ENCODE measurements at places on chromosomes 2 and 18.

GRCh38 chr18:46398625-46399024 is 258.4 kb downstream of the LOXHD1 start:
- no peak for DNase-seq

GRCh38 chr2:74379851-74380789 is at the start of gene DCTN1:
DCTN1 (minus strand) TSS chr2:74380311; CDS start chr2:74380037, 274 bp downstream.
- peak; percentile 31 for DNase-seq

- no peak for DNase-seq
These were observed 91.1 kb upstream of the CDH2 start for GRCh38 chr18:28267878-28268625.

- DNase-seq, result no peak
These were observed 300.8 kb downstream of the CNTNAP5 start for GRCh38 chr2:124325667-124326440.

DNA sequence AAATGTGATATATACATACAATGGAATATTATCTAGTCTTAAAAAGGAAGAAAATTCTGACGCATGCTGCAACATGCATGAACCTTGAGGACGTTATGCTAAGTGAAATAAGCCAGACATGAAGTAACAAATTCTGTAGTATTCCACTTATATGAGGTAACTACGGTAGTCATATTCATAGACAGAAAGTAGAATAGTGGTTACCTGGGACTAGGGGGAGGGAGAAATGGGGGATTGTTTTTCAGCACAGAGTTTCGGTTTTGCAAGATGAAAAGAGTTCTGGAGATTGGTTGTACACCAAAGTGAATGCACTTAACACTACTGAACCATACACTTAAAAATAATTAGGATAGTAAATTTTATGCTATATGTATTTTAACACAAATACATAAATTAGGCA is 215.9 kb upstream of the FBXO11 start:
- no peak for DNase-seq

GRCh38 chr2:30147715-30148610 is 1.2 kb downstream of the YPEL5 start:
- DNase-seq, result peak; percentile 77

GRCh38 chr18:61817086-61817485 is 75.7 kb downstream of the RNF152 start:
- DNase-seq, result no peak

GRCh38 chr18:74378179-74378682 is 62.6 kb downstream of the C18orf63 start:
- DNase-seq, result peak; percentile 42

DNA sequence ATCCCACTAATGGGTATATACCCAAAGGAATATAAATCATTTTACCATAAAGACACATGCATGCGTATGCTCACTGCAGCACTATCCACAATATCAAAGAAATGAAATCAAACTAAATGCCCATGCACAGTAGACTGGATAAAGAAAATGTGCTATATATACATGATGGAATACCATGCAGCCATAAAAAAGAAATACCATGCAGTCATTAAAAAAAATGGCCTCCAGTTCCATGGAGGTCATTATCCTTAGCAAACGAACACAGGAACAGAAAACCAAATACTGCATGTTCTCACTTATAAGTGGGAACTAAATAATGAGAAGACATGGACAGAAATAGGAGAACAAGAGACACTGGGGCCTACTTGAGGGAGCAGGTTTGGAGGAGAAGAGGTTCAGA is 53.6 kb upstream of the SERTAD2 start:
- no peak for DNase-seq

DNA sequence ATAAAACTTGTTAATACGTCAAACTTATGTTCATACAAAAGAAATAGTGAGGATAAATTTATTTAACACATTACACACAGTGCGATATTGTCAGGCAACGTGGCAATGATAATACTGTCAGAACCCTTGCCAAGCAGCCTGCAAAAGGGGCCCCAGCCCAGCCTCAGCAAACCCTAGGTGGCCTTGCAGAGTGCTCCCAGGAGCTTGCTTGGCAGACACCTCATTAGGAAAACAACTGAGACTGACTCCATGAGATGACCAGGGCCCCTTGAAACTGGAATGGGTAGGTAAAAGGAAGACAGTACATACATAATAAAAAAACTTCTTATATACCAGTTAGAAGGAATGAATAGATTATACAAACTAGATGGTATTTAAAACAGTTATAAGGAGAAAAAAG is 136.6 kb upstream of the EPC2 start:
- no peak for DNase-seq

DNA sequence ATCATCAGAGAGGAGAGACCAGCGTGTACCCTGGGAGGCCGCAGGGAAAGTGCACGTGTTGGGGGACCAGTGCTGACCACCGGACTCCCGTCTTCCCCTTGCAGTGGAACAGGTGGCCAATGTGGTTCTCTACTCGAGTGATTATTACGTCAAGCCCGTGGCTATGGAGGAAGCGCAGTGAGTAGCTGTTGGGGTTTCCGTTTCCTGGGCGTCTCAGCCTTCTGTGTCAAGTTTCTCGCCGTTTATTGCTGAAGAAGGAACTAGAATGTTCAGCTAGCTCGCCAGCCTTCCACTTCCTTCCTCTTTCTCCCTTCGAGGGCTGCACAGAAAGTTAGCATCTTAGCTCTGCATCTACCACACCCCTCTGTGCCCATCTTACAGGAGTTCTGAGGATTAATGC is 22.8 kb upstream of the DGKD start:
- peak; percentile 88 for DNase-seq

- DNase-seq, result no peak
These were observed 185.6 kb downstream of the RNF144A start for GRCh38 chr2:7102826-7103225.

GRCh38 chr18:61869636-61870035 is 23.2 kb downstream of the RNF152 start:
- DNase-seq, result no peak

DNA sequence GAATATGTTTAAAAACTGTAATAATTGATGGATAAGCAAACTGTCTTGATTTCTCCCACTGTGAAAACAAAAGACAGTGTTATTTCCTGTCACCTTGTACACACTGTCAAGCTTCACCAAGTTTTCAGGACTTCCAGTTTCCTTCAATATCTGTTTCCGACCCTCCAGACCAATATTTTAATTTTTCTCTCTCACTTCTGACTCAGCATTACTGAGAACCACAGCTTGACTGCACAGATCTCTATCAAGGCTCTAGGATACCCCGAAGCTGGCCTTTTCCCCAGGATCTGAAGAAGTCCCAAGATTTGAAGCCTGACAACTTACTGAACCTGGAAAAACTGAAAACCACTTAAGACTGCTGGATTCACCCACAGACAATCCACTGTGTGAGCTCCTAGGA is 13.2 kb upstream of the SULT1C3 start:
- DNase-seq, result no peak

GRCh38 chr18:55522011-55522410 is 66.0 kb downstream of the TCF4 start:
- peak; percentile 12 for DNase-seq

- no peak for DNase-seq
These were observed 4.9 kb downstream of the PAX3 start for GRCh38 chr2:222293660-222294630.

DNA sequence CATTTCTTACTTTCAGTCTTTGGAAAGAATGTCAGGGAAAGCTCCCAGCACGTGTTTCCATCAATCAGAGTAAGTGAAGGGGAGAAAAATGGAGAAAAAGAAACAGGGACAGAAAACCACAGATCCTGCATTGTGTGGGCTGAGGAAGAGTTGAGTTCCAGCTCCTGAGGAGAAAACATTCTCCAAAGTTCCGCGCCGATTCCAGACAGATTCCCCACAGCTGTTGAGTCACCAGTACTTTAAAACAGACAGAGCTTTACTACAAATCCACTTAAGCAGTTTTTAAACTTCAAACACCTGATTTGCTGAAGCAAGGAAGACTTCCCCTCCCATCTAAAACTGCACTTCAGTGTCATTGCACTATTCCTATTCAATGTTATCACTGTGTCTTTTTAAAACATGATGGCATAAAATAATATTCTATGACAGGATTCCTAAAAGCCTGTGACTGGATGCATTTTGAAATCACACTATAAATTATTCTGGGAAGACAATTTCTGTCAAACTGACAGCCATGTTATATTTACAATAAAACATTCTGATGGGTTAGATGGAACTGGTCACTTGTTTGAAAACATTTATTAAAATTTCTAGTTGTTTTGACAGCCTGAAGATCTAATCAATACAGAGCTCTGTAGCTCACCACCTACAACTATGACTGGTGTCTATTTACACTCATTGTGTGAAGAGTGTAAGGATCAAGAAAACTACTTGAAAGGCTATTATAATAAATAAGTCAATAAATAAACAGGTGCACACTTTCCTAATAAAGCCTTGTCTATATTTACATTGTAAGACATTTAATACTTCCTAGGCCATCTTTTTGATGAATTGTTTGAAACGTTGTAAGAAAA is 40.9 kb downstream of the TCF4 start:
- DNase-seq, result no peak

DNA sequence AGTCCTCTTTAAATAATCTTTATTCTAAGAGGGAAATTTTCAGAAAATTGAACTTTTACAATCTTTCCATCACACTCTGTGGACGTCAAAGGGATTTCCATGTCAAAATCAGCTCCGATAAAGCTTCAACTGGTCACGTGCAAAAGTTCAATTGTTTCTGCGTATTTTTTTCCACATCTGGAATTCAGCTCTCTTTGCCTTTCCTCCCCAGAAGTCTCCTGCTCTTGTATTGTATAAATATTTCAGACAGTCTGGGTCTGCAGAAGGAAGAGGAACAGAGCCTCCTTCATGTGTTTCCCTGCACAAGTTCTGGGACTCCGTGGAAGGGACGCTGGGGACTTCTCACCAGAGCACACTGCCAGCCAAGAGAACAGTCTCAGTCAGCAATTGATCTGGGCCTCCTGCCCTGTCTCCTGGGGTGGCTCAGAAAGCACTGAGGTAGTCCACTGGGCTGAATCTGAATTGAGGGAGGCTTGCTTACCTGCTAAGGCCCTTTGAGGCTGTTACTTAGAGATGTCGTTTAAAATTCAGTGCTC is 251.5 kb downstream of the TFCP2L1 start:
- no peak for DNase-seq

DNA sequence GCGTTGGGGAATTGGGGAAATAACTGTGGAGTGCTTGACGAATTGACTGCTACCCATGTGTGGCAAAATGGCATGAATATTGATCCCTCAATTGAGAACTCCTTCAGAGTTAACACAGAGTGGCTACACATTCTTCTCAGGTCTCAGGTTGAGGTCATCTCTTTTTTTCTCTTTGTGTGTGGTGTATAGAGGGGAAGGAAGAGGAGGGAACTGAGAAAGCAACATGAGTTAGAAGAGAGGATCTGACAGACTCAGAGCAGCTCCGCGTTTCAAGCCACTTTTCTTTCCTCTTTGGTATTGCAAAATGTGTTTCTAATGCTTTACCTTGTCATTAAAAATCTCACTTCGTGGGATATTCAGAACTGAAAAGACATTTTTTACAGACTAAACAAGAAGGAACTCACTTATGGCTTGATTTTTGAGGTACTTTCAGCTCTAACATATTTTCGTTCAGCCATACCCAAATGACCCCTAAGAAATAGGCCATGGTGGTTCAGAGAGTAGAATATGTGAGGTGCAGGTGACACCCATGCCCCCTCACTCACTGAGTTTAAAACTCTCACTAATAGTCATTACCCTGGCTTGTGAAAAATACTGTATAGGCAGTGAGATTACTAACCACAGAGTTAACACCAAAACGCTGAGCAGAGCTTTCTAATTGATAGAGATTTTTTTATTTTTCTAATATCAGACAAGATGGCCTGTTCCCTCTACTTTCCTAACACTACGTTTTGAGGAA is 22.5 kb downstream of the STAT4 start:
- no peak for DNase-seq

- no peak for DNase-seq
These were observed 84.9 kb downstream of the XRCC5 start for GRCh38 chr2:216194013-216194412.

DNA sequence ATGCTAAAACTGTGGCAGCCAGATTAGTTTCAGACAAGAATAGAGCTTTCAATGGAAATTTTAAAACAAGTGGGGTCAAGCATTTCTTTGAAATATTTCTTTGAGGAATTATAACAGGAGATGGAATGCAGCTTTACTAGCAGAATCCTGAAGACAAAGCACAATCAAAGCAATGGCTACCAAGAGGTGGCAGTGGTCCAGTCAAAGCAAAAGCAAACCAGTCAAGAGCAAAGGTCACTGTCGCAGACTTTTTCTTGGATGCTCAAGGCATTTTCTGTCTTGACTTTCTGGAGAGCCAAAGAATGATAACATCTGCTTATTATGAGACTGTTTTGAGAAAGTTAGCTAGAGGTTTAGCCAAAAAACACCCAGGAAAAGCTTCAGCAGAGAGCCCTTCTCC is 351.2 kb upstream of the DLGAP1 start:
- no peak for DNase-seq

- no peak for DNase-seq
These were observed 267.8 kb upstream of the HDAC4 start for GRCh38 chr2:239668651-239669050.

GRCh38 chr2:16658076-16658739 is 7.4 kb downstream of the CYRIA start:
- DNase-seq, result no peak

- DNase-seq, result no peak
These were observed 2.8 kb downstream of the ECEL1 start for GRCh38 chr2:232484628-232485347.

- DNase-seq, result no peak
These were observed 56.2 kb downstream of the PDK1 start for GRCh38 chr2:172612051-172612450.

DNA sequence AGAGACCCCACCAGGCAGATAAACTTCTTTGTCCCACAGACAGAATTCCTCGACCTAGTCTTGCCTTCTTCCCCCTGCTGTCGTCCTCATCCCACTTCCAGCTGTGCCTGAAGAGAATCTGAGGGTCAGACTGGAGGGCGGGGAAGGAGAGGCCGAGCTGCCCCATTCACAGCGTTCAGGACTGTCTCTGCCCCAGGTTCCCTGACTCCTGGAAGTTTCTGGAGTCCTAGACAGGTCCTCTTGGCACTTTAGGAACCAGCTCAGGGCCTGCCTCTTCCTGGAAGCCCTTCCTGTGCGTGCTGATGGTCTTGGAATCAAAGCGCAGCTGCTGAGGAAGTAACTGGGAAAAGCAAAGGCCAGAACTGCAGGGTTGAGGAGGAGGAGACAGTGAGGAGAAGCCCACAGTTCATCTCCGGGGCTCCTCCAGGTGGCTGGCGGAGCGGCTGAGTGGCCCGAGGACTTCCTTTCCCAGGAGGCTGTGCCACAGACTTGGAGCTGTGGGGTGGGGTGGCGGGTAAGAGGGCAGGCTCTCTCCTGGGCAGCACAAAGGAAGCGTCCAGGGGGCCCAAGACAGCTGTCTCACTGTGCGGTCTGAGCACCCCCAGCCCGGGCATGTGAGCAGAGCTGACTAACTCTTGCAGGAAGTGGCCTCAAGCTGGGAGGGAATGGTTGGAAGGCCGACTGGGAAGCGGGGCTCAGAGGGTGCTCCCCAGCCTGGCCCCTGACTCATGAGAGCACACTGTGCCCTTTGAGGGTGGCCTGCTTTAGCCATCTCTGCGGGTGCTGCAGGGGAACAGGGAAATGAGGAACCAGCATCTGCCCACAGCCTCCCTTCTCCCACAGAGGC is 39.5 kb downstream of the SDC1 start:
- DNase-seq, result no peak

GRCh38 chr2:86202702-86203101 is 3.4 kb downstream of the MRPL35 start:
- DNase-seq, result no peak
